Smooth muscle cell of trachea (primary cell): ENCODE measurements at places on chromosomes 12 and 14. TPM values are rescaled to one million over a fixed set of nuclear protein-coding genes. Genes with fewer than 3 reads are reported as not detected.

Gene SMOC1
- 0.17 and 1.7 TPM in 2 replicates for total RNA-seq

Gene SOX5
- 7.9 and 13.4 TPM in 2 replicates for total RNA-seq

Gene PRPH
- total RNA-seq: 0.66 and 2.6 TPM in 2 replicates

Gene RAD51AP1
- total RNA-seq: 0.83 and 26.8 TPM in 2 replicates

Gene KRT79
- total RNA-seq: not detected in 2 replicates

Gene CFAP251
- total RNA-seq: 1.6 and 4.8 TPM in 2 replicates
